Glomerular endothelial cell (primary cell): ENCODE measurements at places on chromosomes 6 and 20. TPM values are rescaled to one million over a fixed set of nuclear protein-coding genes. Genes with fewer than 3 reads are reported as not detected.
A peak's percentile ranks its signal among the peaks of the same experiment; 100 is the strongest.

- DNase-seq = no peak
Observed at GRCh38 chr6:44989391-44989790, 338.7 kb upstream of the RUNX2 start.

- DNase-seq = no peak
Observed at GRCh38 chr20:3896853-3897583, 7.8 kb downstream of the PANK2 start.

DNA sequence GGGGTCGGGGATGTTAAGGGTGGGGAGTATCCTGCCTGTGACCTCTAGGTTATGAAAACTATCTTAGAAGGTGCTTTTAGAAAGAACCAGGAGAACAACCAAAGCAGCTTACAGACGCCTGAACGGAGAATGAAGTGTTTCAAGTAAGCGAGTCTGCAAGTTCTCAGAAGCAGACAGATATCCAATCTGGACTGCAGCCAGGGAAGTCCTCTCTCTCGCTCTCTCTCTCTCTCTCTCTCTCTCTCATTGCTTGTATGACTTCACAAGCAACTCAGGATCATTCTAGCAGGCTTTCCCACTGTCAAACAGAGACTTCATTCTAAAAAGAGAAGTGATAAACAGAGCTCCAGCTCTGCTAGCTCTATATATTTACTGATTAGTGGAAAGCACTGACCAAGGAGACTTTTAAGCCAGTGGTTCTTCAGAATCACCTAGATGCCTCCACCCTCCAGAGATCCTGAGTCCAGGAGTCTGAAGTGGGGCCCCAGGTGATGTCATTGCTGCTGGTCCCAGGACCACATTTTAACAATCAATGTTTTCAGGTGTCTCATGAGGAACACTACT lies 6.0 kb downstream of the TCF21 start:
- no peak for DNase-seq

- DNase-seq = no peak
Observed at GRCh38 chr20:32501709-32502108, 83.4 kb downstream of the NOL4L start.

GRCh38 chr6:15509335-15509933 lies 153.4 kb downstream of the DTNBP1 start:
- no peak for DNase-seq

DNA sequence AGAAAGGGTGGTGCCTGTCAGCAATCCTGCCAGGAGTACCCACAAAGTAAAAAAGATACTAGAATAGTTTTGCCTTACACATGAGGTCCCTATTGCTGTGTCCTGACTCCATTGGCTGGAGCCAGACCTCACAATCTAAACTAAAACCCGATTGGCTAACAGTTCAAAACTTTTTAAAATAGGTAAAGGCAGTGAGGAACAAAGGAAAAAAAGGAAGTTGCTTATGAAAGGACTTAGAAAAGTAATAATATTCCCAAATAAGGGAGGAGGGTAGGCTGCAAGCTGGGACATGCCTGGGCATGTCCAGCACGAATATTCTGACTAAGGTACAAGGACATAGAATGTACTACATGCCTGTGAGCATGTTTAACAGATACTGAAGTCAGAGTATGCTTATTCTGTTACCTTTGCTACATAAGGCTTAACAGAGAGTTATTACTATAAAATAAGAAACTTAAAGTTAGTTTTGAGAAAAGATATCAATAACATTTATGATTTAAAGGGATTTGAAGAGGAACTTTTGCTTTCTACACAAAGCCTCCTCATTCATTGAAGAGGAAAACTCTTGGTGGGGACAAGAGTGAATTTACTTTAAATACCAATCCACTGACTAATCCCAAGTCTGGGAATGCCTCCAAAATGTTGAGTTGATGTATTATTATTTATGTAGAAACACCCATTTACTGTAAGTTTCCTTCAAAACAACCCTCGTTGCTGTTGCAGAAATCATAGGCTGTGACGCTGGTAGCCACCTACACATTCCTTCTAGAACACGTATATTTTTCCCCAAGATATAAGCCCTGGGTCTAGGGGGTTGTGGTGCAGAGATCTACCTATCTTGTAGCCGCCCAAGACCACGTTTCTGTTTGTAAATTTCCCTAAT lies 8.2 kb upstream of the MTHFD1L start:
- peak; percentile 99 for DNase-seq

DNA sequence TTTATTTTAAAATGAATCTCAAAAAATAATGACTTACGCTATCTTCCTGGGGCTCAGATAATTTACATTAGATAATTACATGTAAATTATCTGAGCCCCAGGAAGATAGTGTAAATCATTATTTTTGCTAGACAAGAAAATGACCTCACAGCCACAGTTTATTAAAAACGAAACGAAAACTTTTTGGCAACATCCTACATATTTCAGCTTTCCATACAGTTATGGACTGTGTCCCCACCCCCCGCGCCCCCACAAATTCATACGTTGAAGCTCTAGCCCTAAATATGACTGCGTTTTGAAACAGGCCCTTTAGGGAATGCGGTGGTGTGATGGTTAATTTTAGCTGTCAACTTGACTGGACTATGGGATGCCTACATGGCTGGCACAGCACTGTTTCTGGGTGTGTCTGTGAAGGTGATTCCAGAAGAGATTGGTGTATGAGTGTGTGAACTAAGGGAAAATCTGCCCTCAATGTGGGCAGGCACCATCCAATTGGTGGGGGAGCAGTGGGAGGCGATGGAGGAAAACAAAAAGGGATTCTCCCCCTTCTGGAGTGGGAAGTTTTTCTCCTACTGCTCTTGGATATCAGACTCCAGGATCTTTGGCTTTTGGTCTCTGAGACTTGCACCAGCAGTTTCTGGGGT lies 52.6 kb downstream of the TRPC4AP start:
- no peak for DNase-seq

DNA sequence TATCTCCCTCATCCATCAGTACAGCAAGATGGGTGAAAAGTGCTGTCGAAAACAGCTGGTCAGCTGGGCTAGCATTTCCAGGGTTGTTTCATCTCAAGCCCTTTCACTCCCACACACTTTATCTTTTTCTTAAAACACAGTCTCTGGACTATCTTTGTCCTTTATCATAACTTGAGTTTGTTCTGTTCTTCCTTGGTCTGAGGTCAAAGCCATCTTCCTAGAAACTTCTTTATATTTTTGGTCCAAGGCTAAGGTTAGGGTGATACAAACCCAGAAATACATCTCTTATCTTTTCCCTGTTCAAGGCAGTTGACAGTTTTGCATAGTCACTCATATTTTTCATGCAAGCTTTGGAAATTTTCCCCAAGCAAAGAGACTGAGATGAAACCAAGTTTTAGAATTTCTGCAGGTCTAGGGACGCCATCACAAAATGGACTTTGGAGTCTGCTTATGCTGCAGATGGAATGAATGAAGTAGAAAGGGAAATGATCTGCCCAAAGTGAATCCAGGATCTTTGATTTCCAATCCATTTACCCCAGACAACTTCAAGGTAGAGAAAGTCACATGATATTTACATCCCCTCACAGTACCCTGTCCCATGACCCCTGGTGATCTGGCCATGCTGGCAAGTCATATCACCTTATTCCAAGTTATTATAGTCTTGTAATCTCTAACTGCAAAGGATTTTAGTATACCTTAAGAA lies 297.0 kb downstream of the ZNF217 start:
- DNase-seq = no peak

DNA sequence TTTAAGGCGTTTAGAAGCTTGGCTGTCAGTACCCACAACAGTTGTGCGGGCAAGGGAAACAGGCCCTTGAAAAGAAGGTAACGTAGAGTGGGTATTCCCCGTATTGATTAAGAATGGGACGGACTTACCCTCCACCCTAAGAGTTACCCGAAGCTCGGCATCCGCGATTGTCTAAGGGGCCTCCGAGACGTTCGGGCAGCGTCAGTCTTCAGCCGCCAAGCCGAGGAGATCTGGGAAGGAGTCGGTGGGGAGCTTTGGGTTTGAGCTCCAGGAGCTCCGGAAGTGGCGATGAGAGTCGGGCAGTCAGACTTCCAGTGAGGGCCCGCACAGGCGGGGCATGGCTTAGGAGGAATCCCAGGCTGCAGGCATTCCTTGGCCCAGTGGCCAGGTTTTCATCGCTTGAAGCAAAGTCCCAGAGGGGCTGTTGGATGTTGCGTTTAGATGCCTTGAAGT lies 748.2 kb upstream of the ADGRB3 start:
- no peak for DNase-seq

- DNase-seq = no peak
Observed at GRCh38 chr20:63100174-63100925, 93.6 kb upstream of the BHLHE23 start.

DNA sequence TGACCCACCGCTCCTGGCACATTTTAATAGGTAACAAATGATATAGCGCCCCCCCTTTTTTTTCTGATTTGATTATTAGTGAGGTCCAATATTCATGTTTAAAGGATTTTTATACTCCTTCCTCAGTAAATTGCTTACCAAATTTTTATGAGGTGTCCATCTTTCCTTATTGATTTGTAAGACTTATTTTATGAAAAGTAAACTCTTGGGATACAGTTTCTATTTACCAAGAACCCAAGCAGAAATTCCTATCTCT lies 25.1 kb downstream of the TRIM27 start:
- DNase-seq = no peak

DNA sequence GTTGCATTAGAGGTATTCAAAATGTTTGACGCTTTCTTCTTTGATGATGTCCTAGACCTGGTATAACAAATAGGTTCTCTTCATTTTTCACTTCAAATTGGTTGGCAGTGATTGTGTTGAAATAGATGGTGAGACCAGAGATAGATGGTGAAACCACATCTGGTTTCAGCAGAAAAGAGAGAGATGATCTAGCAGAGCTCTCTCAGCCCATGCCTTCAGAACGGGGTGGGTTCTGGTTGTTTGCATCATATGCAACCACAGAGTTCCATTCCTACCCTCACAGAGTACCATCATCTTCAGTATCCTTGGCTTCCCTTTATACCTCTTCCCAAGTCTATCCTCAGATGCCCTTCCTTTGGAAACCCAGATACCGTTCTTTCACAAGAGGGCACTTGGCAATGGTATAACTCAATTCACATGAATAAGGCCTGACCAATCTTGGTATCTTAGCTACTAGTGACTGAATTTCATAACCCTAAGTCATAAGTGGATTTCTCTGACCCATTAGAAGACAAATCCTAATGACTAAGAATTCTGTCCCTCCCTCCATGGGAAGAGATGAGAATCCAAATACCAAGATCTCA lies 93.7 kb downstream of the UBE3D start:
- no peak for DNase-seq

DNA sequence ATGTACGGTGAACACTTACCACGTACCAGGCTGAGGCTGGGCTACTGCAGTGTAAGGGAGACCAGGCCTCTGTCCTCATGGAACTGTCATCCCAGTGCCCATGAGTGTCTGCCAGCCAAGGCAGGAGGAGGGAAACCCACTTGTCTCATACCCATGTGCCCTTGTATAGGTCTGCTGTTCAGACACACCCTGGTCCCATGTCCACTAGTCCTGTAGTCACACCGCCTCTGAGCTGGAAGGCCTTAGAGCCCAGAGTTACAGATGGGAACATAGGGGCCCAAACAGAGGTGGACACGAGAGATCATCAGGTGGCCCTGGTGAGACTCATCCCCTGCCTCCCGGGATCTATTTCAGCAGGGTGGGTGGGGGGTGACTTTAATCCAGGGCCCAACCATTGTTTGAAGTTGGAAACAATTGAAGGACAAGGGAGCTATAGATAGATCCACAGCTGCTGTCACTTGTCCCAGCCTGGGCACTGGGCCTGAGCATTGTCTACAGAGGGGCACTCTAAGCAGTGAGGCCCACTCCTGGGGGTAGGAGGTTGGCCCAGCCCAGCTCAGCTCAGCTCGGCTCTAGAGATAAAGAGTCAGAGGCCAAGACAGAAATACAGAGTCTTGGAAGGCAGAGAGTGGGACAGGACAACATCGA lies 14.6 kb downstream of the MYH7B start:
- DNase-seq = no peak

- no peak for DNase-seq
Observed at GRCh38 chr6:10237298-10238038, 177.4 kb downstream of the TFAP2A start.

DNA sequence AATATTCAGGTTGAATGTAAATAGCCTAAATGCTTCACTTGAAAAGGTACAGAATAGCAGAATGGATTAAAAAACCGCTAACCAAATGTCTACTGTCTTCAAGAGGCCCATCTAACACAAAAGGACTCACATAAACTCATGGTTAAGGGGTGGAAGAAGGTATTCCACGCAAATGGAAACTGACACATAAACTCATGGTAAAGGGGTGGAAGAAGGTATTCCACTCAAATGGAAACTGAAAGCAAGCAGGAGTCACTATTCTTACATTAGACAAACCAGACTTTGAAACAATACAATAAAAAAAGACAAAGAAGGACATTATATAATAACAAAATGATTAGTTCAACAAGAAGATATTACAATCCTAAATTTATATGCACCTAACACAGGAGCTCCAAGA lies 38.3 kb upstream of the PKIB start:
- DNase-seq = no peak

GRCh38 chr6:93040375-93040774 lies 379.0 kb downstream of the EPHA7 start:
- peak; percentile 29 for DNase-seq

GRCh38 chr20:15302075-15302474 lies 964.7 kb upstream of the FLRT3 start:
- DNase-seq = no peak

- DNase-seq = no peak
Observed at GRCh38 chr6:79544299-79544927, 7.2 kb upstream of the LCA5 start.

GRCh38 chr6:131038597-131039344 lies 24.3 kb downstream of the EPB41L2 start:
- no peak for DNase-seq

- no peak for DNase-seq
Observed at GRCh38 chr6:46465294-46466165, 25.7 kb downstream of the RCAN2 start.

- DNase-seq = no peak
Observed at GRCh38 chr6:163743796-163744195, 329.3 kb downstream of the QKI start.

PAX1 gene
- total RNA-seq = not detected in 2 replicates

SUMO4 gene
- total RNA-seq = 1.4 and 1.9 TPM in 2 replicates

LAMA5 gene
- 283 and 453 TPM in 2 replicates for total RNA-seq

TP53TG5 gene
- not detected in 2 replicates for total RNA-seq

ANKRD66 gene
- total RNA-seq = not detected in 2 replicates

LPA gene
- not detected in 2 replicates for total RNA-seq

ZNF311 gene
- 0.05 and 0.70 TPM in 2 replicates for total RNA-seq

CNKSR3 gene
- 13.3 and 21.1 TPM in 2 replicates for total RNA-seq

IL17A gene
- total RNA-seq = not detected in 2 replicates

SGK1 gene
- total RNA-seq = 90.3 and 116 TPM in 2 replicates

EBF4 gene
- total RNA-seq = 2.3 and 4.1 TPM in 2 replicates
